GDM1 (cell line): ENCODE measurements at places on chromosomes 2 and 18.

DNA sequence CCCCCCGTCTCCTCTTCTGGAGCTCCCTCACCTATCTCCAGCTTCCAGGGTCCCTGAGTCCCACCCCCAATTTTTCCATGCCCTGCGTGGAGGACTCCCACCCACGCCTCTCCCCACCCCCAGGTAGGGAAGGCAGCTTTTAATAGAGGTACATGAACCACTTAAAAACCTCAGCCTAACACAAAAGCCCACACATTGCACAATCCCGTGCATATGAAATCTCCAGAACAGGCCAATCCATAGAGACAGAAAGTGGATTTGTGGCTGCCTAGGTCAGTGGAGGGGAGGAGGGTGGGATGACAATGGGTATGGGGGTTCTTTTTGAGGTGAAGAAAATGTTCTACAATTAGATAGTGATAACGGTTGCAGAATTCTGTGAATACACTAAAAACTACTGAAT, 145.6 kb downstream of the CABLES1 start:
- DNase-seq = no peak

DNA sequence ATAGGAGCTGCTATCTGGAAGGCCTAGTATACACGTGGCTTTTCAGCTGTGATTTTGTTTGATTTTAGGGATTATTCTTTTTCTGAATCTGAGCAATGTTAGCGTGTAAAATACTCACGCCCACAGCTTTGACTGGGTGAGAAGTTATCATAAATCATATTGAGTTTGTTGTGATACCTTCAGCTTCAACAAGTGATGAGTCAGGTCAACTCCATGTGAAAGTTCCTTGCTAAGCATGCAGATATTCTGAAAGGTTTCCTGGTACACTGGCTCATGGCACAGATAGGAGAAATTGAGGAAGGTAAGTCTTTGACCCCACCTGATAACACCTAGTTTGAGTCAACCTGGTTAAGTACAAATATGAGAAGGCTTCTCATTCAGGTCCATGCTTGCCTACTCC, at the start of gene GKN1:
GKN1 (plus strand) TSS at position 386 of the 400 bp plus-strand sequence. CDS start 42 bp downstream, outside the sequence.
- no peak for DNase-seq

GRCh38 chr2:38505779-38506178, 96.9 kb downstream of the HNRNPLL start:
- DNase-seq = no peak

DNA sequence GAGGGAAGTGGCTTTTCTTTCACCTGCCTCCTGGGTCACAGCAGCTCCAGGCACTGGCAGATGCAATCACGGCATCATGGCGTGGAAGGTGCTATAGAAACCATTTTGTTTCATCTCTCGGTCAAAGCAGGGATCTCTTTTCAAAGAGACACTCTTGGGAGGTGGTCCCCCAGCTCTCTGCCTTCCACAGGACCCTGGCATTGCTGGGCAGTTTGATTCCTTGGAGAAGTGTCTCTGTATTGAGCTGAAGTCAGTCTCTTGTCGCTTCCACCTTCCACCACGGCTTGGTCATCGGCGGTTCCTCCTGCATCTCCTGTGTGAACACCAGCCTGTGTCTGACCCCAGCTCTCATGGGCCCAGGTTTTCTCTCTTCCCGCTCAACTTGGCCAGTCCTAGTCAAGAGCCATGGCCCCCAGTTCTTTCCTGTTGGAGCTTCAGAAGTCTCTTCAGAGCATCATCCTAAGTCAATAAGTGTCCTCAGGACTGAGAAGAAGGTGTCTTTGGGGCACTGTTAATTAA, 42.3 kb upstream of the HDAC4 start:
- DNase-seq = no peak

DNA sequence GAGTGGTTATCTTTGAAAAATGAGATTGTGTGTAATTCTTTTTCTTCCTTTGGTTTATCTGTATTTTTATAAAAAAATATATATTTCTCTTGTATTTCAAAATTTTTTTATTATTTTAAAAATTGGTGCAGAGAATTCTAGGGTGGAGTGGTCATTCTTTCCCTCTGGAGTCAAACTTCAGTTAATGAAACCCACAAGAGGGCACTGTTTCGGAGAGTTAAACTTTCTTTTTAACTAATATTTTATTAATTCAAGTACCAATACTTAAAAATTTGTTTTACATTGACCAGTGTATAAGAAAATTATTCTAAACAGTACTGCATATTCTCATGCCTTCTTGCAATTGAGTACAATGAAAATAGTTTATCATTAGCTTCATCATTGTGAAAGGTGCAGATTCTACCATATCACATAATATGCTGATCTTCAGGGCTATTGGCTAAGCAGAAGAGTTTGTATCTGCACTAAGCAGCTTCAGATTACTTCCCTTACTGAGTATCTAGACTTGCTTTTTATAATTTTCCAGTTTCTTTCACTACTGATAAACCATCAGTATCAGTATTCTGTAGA, 50.1 kb downstream of the HS1BP3 start:
- no peak for DNase-seq

DNA sequence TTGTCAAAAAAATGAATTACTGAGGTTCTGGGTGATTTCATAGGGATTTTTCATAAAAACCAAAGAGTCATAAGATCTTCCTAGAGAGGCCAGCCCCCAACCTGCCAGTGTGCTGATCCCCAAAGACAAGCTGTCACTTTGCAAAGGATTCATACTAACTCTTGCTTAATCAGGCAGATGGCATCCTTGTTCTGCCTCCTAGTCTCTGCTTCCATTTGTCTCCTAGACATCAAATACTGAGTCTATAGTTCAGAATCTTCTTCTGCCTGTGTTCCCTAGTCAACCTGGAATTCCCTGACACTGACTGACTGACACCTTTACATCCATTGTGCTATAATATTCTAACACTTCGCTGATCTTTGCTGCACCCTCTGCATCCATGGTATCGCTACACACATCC, 84.9 kb downstream of the SLC8A1 start:
- no peak for DNase-seq

DNA sequence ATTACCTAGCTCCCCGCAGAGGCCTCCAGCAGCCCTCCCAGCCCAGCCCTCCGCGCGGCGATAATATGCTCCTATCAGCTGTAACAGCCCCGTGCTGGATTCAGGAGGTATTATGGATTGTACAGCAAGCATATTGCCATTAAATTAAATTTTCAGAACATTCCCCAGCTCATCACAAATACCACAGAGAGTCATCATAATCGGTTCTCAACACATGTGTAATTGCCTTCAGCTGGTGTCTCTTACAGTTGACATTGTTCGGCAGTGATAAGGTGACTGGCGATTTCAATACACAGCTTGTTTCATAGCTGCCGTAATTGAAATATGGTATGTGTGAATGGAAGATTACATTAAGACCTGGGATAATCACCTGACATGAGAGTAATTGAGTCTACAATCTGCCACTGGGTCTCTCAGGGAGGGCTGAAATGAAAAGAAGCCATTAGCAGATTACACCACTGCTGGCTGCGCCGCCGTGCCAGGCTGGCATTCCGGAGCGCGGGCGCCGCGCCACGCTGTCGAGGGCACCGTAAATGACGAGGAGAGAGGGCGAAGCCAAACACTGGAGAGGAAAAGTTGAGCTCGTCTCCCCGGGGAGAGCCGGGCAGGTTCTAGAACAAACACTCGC, 549.4 kb upstream of the SALL3 start:
- DNase-seq = no peak

DNA sequence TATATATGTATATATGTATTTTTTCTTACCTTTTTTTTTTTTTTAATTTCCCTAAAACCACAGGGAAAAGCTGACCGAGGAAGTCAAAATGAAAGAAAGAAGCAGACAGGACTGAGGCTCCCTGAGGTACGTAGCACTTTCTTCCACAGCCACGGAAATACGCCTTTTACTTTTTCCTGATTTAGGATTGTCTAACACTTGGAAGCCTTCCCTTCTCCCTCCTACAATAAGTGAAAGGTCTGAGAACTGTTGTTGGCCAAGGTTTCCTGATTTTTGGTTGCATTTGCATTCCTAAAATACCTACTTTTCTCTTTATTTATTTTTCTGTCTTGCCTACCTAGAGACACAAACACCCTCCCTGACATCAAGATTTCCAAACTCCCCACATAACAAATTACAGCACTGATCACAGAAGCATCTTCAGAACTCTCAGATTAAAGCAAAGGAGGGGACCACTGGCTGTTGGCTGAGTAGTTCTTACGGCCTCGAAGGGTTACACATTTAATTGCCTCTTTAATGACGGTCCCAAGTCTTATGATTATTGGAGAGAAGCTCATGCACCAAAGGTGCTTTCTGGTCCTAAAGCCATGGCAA, 778.5 kb upstream of the FANCL start:
- DNase-seq = no peak

DNA sequence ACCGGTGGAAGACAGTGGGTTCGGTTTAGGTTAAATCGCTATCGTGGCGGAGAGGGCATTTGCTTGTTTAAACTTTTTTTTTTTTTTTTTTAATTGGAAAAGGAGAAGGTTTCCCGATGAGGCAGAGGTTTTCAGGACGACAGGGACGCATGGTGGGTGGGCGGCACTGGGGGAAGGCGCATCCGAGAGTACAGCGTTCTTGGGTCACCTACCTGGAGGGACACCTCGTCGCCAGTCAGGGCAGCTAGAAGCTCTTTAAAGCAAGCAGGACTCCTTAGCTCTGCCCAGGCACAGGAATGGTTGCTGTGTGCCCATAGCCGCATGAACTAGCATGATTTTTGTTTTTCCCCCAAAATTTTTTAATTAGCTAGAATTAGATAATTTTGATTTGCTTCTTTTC, 437 bp downstream of the LDLRAD4 start:
- DNase-seq = no peak

- no peak for DNase-seq
Measured at GRCh38 chr2:235066895-235067294, 115.1 kb downstream of the SH3BP4 start.

DNA sequence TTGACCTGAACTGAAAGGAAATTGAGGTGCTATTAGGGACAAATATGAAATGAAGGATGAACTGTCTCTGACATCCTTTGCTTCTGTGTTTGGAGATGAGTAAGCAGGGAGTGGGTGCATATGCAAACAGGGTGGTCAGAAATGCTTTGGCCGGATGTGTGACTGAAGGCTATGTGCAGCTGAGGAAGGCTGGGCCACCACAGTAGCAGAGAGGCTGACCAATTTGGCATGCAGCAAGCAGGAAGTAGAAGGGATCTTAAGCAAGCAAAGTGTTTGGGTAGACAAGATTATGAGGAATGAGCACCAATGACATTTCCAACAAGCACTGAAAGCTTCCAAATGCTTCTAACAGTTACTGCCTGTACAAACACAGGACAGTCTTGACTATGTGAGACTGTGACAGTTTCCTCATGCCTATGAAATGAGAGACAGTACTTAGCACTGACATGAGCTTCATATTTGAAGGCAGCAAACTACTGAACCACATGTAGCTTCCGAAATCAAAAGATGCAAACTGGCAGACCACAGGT, 3.3 kb upstream of the ACTR3 start:
- no peak for DNase-seq

DNA sequence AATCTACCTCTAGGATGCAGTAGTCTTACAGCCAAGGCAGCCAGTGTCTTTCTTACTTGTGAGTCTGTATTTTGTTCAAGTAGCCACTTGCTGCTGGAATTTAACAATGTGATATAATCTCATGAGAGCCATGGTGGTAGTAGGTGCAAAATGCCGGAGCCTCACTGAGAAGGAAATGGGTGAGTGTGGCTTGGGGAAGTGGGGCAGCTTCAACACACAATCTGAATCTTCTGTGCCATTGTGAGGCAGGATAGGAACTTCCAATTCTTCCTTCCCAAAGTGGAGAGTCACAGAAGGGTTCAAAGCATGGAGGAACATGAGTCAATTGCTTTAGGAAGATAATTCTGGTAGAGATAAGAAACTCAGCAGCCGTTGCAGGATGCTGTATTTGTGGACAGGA, 158.7 kb upstream of the APCDD1 start:
- DNase-seq = no peak

- no peak for DNase-seq
Measured at GRCh38 chr18:37460604-37461003, 105.0 kb downstream of the CELF4 start.

- DNase-seq = no peak
Measured at GRCh38 chr2:145685383-145686050, 1165.6 kb upstream of the ZEB2 start.

- no peak for DNase-seq
Measured at GRCh38 chr2:153394686-153395085, 83.9 kb downstream of the RPRM start.

DNA sequence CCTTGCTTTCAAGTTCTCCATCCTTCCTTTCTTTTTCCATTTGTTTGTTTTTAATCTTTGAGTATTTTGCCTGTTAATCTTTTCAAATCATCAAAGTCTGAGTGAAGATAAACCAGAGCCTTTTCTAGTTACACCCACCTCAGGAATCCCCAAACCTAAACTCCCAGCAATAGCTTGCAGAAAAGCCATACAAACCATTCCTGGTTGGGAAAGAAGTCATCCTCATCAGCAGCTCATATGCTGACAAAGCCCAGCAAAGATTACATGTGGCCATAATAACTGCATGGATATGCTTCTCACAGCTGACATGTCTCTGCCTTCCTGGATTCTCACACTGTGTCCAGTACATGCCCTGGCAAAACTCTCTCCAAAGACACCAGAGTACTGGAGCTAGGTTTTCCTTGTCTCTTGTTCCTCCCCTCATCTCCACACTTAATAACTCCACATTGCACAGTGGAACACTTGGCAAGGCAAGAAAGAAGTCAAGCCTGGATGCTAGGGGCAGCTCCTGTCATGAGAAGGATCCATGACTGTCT, 126.4 kb upstream of the TLK1 start:
- no peak for DNase-seq

- DNase-seq = no peak
Measured at GRCh38 chr2:127857265-127857808, 618 bp downstream of the POLR2D start.

- DNase-seq = no peak
Measured at GRCh38 chr2:121697108-121697631, 39.5 kb downstream of the NIFK start.

- no peak for DNase-seq
Measured at GRCh38 chr2:191245869-191246531, 796 bp downstream of the MYO1B start.

GRCh38 chr2:73130790-73131189, 18.0 kb upstream of the RAB11FIP5 start:
- no peak for DNase-seq

DNA sequence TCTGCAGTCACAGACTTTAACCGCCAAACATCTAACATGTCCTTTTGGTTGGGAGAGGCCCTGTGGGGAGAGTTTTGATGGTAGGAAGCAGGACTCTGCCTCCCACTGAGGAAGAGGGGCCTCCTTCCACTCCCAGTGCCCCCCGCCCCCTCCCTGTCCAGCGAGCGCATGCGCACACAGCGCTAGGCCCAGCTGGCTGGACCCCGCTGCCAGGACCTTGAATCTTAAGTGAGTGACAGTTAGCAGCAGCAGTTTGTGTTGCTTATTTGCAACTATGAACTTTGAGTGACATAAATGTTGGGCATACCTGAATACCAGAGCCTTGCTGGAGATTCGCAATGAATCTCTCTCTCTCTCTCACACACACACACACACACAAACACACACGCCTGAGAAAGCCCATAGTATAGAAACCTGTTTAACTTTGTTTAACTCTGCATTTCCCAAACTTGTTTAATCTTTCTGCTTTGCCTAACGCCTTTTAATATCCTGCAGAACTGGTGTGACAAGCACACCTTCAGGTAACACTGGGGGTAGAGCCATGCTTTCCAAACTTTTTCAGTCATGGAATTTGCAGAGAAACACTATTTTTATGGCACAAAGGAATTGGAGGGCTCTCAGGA, 134.6 kb upstream of the SMAD2 start:
- DNase-seq = no peak

- no peak for DNase-seq
Measured at GRCh38 chr2:107361751-107362381, 464.8 kb upstream of the RGPD4 start.
